ENCODE measurements at places on chromosomes 1 and 21.

DNA sequence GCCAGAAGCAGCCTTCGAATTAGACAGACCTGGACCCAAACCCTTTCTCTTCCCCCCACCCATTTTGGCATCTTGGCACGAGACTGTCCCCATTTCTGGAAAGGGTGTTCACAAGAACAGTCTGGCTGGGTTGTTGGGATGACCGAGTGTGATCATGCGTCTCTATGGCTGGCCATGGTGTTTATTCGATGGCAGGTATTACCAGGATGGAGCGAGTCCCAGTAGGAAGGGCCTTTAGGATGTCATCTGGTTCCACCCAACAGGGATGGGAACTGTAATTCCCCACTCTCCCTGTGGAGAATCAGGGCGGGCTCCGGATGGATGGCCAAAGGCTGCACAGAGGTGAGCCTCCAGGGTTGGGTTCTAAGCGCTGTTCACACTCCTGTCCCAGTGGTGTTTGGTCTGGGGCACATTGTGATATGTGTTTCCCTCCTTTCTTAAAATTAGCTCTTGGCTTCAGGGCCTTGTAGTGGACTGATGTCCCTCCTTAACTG lies 33.4 kb upstream of the ATP5PO start:
- DNase-seq, result no peak

DNA sequence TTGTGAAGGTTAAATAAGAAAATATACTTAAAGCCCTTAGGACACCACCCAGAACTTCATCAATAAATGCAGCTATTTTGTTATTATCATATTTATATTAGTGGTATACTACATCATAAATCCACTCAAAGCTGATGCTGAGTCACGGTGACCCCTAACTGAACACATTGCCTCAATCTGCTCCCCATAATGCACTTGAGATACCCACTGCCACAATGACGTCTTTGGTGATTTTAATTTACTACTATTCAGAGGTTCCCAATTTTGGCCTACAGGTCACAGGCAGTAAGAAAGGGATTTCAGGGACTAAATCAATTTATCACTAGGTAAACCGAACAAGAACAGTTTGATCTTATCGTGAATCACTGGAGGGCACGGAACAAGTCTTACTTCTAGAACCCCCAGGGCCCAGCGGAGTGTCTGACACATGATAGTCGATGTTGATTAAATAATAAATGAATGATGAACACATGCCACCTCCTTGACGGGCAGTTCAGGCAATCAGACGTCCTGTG lies 493 bp upstream of the CHD1L start:
- no peak for DNase-seq

GRCh38 chr1:119448127-119448511 lies 33.2 kb downstream of the HSD3B2 start:
- no peak for DNase-seq

- DNase-seq, result no peak
These were observed 915.9 kb downstream of the PLA2G4A start for GRCh38 chr1:187744665-187745064.

DNA sequence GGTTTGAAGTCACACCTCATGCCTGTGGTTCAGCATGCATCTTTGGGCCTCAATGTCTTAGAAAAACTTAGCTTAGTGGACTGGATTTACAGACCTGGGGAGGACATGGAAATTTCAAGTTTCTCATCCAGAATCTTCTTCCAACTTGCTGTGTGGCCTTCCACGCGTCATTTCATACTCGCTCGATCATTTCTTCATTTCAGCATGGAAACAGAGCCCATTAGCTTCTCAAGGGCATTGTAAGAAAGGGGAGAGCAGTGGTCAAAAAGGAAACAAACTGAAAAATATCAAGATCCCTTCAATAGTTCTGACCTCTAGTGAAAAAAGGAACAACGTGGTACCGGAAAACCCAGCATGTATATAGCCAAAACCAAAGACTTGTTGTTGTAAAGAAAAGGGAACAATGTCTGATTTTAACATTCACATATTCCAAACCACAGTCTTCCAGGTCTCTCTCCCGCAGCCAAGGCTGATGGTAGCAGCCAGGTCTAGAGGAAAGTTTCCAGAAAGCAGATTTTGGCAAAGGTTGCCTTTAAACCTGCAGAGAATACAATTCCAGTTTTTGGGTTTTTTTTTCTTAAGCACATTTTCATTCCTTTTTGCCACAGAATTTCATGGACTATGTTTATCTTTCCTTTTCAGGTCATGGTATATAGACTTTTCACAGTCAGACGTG lies 97.0 kb upstream of the CDC42BPA start:
- DNase-seq, result no peak

GRCh38 chr1:11350265-11350664 lies 77.3 kb downstream of the UBIAD1 start:
- no peak for DNase-seq

GRCh38 chr1:91912266-91912665 lies 26.3 kb upstream of the TGFBR3 start:
- DNase-seq, result no peak

DNA sequence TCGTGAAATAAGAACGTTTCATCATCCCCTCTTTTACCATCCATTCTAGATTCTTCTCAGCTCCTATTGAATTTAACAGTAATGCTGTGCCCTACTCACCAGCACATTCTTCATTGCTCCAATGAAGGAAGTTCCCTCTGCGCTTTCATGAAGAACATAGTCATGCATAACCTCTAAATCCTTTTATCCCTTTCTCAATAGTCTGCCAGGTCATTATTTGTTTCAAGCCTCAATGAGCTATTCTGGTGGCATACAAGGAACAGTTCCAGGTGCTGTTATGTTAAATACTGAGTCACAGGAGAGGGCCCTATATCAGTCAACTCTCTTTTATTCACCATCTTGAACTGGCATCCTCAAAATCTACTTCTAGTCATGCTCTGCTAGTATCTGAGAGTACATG lies 381.0 kb downstream of the GPATCH2 start:
- no peak for DNase-seq

GRCh38 chr1:209268479-209268878 lies 315.0 kb upstream of the CAMK1G start:
- DNase-seq, result no peak

DNA sequence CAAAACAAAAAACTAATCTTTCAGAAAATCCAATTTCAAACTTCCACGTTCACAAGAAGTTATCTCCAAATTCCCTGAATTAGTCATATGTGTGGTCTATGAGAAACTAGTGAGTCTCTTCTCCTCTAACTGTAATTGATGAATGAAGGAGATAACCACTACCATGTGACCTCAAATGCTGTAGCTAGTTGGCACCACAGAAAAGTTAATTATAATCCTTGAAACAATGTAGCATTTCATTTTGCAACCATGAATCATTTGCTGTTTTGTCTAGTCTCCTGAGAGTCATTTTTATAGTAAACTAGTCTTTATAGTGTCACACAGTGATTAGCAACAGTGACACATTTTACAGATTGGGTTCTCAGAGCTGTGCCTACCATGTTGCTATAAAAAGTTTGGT lies 287.5 kb downstream of the LRRIQ3 start:
- no peak for DNase-seq
